ENCODE measurements at places on chromosomes 11 and 22.

DNA sequence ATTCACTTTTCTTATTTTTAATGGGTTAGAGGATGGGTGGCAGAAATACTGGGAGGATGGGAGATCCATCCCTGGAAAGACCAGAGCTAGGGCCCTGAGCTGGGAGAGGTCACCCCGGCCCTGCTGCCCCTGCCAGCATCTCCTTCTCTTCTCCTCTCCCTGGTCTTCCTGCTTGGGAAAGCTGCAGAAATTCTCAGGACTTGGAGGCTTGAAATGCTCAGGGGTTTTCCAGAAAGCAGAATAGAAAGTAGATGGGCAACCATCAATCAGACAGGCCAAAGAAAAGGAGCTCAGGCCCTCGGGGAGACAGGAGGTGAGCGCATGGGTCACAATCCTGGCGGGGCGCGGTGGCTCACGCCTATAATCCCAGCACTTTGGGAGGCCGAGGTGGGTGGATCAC is 1.5 kb downstream of the APOBEC3H start:
- no peak for DNase-seq

GRCh38 chr11:37442576-37442975 is 844.5 kb upstream of the RAG2 start:
- peak; percentile 13 for DNase-seq

DNA sequence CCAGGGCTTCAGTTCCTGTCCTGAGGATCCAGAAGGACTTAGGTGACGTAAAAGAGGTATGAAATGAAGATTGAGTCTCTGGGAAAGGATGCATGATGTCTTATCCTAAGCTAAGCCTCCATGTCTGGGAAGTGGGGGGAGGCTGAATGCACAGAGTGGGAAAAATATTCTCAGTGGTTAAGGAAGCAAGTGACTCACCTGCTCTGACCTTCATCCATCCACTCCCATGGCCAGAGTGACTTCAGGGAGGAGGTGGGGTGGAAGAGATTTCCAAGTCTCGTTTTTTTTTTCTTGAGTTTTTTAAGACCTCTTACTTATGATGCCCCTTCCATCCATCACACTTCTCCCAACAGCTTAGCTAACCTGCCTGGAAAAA is 32.5 kb upstream of the POLD3 start:
- peak; percentile 46 for DNase-seq

- no peak for DNase-seq
Measured at GRCh38 chr22:36197514-36198146, 4.0 kb downstream of the APOL4 start.

GRCh38 chr11:6567371-6567745 is 36.1 kb downstream of the RRP8 start:
- no peak for DNase-seq

DNA sequence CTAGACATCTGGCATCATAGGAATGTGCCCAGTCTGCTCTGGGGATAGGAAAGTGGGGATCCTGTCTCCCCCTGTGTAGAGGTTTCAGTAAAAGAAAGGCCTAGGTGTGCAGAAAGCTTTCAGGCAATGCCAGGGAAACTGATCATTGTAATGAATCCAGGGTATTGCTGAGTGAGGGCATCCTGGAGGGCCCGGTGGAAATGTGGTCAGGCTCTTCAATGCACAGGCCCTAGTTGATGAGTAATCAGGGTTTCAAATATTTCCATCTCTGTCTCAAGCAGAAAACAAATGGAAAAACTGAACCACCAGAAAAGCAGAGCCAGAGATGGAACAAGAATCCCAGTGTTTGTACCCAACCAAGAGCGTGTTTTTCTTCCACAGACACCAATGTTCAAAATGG is 2.0 kb downstream of the CD3E start:
- DNase-seq = peak; percentile 8

DNA sequence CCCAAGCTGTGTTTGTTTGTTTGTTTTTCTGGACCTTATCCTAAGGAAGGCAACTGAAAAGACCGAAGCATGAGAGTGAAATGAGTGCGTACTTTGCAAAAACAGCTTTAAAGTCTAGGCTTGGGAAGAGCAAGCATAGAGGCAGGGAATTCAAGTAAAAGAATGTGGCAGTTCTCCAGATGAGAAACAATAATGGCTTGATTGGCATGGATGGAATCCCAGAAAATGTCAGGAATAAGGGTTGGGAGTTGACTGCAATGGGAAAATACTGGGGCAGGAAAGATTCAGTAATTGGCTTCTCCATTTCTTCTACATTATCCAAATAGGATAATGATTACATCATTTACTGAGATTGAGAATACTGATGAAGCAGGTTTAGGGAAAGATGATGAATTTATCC is 17.5 kb downstream of the SAAL1 start:
- DNase-seq = no peak

GRCh38 chr22:41928593-41929417 is 2.2 kb upstream of the TNFRSF13C start:
- no peak for DNase-seq

GRCh38 chr22:49099496-49100124 is 728.1 kb downstream of the BRD1 start:
- no peak for DNase-seq

- DNase-seq = no peak
Measured at GRCh38 chr11:57150454-57150917, 31.3 kb upstream of the LRRC55 start.

DNA sequence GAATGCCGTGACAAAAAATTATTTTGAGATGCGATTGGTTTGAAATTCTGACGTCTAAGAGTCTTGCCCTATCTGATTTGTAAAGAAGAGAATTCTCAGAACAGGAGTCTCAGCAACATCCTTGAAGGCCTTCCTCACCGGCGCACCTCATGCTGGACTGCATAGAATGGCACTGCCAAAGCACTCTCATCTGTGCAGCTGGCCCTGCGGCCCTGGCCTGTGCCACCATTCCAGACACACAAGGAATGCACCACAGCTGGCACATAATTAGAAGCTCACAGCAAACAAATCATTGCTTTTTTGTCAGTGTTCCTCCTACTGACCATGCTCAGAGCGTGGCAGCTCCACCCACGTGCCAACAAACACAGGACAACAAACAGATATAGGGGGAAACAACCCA is 166.0 kb downstream of the KIRREL3 start:
- no peak for DNase-seq

DNA sequence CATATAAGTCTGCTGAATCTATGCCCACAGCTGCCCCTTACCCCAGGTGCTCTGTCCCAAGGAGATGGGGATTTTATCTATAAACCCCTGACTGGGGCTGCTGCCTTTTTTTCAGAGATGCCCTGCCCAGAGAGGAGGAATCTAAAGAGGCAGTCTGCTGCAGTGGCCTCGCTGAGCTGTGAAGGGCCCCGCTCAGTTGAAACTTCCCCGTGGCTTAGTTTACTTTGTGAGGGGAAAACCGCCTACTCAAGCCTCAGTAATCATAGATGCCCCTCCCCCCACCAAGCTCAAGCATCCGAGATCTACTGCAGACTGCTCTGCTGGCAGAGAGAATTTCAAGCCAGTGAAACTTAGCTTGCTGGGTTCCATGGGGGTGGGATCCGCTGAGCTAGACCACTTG is 7.4 kb upstream of the SCGB1D4 start:
- no peak for DNase-seq

DNA sequence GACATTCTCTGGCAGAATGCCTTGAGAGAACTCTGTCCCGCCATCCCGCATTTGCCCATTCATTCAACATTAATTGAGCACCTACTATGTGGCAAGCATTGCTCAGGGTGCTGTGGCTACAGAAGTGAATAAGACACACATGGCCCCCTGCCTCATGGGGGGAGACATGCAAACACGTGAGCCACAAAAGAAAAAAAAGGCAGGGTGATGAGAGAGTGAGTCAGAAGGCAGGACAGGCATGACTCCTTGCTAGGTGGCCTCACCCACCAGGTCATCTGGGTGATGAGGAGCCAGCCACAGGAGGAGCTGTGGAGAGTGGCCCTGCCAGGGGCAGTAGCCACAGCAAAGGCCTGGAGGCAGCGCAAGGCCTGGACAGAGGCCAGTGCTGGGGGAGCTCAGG is 4.9 kb downstream of the CHRM4 start:
- DNase-seq = peak; percentile 86

GRCh38 chr11:73555615-73556014 is 42.3 kb downstream of the FAM168A start:
- DNase-seq = no peak

GRCh38 chr11:102007567-102008437 is 39.4 kb upstream of the CFAP300 start:
- peak; percentile 76 for DNase-seq

DNA sequence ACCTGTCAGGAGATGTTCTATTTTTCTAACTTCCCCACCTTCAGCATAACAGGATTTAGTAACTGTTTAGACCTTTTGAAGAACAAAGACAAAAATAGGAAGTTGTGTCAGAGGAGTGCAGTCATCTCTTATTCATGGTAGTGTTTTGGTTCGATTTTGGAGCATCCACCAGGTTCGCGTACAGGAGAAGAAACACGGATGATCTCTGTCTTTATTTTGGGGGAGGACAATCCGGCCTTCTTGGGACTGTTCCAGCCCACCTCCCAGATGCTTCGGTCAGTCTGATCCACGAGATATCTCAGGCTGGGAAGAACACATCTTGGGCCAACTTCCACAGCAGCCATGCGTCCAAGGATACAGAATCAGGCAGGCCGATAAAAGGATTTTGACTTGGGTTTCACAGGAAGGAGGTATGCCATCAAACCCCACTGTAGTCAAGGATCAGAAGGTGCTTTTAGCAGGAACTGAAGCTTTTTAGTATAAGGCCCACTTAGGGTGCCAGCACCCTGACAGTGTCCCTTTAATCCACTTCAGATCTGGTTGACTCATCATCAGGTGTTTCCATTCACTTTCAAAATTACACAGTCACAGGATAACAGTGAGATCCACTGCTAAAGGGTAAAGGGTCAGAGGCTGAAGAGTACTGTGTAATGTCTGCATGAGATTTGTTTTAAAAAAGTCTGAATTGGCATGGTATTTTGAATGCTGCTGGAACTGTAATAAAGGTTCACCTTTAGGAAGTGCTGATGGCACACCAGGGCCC is 16.5 kb downstream of the PATZ1 start:
- DNase-seq = no peak

- no peak for DNase-seq
Measured at GRCh38 chr11:91295591-91295990, 929.0 kb upstream of the FAT3 start.

- no peak for DNase-seq
Measured at GRCh38 chr11:29314211-29314610, 702.6 kb downstream of the KCNA4 start.

DNA sequence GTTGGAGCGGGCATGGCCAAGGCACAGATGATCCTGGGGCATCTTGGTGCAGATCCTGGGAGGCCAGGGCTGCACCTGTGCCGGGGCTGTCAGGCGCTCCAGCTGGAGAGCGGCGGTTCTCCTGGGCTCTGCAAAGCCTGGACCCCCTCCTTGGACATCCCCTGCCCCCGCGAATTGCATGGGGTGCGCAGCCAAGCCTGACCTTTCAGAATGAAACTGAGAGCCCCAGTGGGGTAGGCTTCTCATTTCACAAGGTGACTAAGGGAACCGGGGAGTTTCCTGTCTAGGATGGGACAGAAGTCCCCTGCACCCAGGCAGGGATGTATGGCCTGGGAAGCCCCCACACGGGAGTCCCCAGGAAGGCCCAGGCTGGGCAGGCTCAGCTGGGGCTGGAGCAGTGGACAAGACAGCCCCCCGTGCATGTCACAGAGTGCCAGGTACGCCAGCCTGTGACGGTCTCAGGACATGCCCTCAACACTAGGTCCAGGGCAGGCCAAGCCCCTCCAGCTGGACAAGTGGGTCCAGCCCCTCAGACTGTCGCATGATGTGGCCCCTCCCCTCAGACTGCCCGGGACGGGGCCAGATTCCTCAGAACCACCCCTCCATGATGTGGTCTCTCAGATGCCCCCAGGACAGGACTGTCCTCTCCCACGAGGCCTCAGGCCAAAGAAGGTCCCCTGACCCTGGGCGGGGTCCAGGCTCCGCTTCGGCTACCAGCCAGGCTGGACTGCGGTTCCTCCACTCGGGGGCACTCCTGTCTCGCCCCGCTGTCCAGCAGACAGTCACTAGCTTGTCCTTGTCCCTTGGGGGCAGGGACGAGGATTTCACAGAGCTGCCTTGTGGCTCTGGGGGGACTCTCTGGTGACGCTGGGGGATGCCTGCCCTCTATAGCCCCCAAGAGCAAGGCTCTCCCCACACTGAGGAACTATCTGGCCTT is 2.3 kb downstream of the LSP1 start:
- DNase-seq = no peak

GRCh38 chr11:22304337-22304961 is 33.7 kb upstream of the SLC17A6 start:
- DNase-seq = peak; percentile 43

- DNase-seq = peak; percentile 50
Measured at GRCh38 chr11:103673773-103674172, 362.7 kb upstream of the DDI1 start.
